Stimulated activated CD8-positive, alpha-beta memory T cell treated with anti-CD3 and anti-CD28 coated beads, Interleukin-15, amount 100 ng/mL, for 48 hours (primary cell): ENCODE measurements at places on chromosomes 11 and 22.

DNA sequence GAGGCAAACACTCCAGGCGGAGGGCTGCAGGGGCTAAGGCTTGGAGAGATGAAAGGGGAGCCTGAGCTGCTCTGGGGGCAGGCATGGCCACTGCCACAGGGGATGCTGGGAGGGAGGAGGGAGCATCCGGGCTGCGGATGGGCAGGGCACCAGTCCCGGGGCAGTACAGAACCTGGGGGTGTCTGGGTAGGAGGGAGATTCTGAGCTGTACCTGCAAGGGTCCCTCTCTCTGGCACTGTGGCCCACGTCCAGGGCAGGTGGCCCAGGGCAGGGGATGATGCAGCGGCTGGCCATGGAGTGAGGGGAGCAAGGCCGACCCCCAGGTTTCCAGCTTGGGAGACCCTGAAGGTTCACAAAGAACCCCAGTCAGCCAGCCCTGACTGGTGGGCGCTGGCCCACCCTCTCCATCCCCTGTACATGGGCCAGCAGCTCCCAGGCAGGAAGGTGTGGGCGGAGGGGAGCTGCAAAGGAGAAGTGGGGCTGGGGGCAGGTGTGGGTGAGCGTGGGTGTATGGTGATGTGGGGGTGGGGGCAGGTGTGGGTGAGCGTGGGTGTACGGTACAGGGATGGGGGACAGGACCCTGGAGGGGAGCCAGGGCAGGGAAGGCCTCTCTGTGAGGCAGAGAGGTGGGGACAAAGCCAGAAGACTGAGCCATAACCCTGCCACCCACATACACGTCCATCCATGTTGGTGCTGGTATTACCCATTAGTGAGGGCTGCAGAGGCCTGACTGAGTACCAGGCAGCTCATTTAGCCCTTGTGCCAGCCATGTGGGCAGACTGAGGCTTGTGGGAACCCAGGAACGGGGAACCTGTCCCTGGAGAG is 2.2 kb upstream of the TNFRSF13C start:
- no peak for DNase-seq

DNA sequence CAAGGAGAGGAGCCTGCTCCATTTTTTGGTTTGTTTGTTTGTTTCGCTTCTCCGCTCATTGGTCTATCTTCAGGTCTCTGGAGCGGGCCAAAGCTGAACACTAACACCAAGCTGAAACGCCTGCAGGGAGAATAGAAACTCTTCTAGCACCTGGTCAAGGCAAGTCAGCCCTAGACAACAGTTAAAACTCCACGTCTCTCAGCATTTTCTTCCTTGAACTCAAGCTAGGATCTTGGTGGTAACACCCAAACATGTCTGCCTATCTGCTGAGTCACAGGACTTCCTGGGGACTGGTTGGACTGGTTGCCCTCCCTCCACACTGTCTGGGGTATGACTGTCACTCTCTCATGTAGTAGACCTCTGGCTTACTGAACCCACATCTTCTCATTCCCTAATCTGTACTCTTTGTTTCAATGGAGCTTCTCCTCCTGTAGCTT is 23.9 kb upstream of the RBFOX2 start:
- DNase-seq: no peak

GRCh38 chr11:35781861-35782470 is 119.4 kb downstream of the TRIM44 start:
- no peak for DNase-seq

- DNase-seq: no peak
Measured at GRCh38 chr11:47566149-47566698, 825 bp downstream of the PTPMT1 start.

DNA sequence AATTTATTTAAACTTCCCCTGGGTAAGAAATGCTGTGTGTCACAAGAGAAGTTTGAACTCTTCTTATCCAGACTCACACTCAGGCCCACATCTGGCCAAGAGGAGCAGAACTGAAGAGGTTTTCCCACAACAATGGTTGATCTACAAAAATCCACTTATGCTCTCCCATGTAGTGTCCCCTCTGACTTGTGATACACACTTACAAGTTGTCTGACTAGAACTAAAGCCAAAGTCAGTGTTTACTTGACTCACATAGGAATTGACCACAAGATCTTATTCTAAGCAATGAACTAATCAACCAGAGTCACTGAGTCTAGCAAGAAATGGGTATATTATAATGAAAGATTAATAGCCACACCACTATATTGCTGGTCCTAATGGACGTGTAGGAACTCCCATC is 133.0 kb downstream of the ATG16L2 start:
- DNase-seq: no peak
